ENCODE measurements at places on chromosomes 13 and 19.

GRCh38 chr19:37413313-37414084 lies 42.6 kb downstream of the ZNF527 start:
- no peak for DNase-seq

DNA sequence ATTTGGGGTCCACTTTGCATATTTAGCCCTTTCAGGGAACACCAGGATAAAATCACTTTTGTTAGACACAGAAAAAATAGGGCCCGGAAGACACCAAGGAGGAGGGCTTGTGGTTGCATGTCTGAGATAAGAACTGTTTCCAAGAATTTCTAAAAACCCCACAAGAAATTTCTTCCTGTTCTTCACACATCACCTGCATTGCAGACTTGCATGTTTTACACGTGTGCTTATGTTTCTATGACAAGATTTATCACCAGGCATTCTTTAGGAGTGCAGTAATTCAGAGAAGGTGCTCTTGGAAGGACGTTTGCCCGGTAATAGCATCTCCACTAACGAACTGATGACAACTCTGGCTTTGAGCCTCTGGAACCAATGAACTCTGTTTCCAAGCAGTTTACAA lies 7.1 kb upstream of the ACTL9 start:
- no peak for DNase-seq

GRCh38 chr19:7863157-7863970 lies 10.8 kb downstream of the PRR36 start:
- DNase-seq: no peak

GRCh38 chr13:73924607-73925006 lies 209.6 kb downstream of the KLF12 start:
- DNase-seq: no peak

- DNase-seq: no peak
Measured at GRCh38 chr19:44905437-44906160, at the start of gene APOE. TSS of gene APOE (plus strand) at chr19:44905796. CDS start at chr19:44906625, 829 bp downstream.

Data from CD8-positive, alpha-beta T cell (primary cell).